ENCODE measurements at places on chromosomes 6 and 20.
A peak's percentile ranks its signal among the peaks of the same experiment; 100 is the strongest.

DNA sequence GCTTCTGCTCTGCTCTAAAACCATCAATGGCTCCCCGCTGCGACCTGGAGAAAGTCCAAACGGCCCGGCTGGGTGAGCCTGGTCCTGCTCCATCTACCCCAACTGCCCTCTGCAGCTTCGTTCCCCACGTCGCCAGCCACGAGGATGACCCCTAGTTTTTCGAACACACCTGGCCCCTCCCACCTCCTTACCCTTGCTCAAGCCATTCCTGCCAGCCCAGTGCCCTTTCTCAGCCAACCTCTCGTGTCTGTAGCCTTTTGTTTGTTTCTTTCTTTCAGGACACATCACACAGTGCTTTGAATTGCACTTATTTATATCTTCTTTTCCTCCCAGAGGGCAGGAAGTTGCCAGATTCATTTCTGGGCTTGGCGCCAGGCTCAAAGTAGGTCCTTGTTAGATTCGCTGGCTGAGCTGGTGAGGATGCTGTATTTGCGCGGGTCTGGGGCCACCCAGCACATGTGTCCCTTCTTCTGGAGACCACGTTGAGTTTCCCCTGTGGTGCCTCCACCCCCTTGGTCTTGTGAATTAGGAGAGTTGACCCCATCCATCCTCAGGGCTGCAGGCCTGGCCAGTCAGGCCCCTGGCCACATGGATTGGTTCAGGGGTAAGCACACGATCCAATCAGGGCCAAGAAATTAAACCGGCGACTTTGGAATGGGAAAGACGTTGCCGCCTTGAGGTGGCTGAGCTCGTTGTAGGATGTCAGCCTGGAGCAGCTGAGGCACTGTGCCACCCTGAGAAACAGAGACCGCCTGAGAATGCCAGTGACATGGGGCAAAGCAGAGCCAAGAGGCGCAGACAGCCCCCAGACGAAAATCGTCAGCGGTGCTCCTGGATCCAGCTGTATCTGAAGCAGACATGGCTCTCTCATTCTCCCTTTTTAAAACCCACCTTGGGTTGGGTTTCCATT, 156.0 kb downstream of the CEBPB start:
- DNase-seq, result peak; percentile 80

DNA sequence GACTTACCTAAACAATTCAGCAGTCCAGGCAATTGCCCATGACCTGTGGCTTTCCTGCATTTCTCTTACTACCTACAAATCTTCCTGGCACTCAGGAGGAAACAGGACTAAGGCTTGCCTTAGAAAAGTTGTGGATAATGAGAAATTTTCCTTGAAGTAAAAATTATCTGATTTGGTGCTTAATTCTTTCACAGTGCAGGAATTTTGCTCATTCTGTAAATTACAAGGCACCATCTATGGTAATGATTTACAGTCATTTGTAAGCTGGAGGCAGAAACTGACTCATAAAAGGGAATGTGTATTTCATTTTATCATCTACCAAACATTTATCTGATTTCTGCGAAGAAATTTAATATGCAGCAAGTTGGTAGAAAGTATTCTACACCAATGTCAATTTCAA, 211.5 kb upstream of the FKBP1C start:
- DNase-seq, result no peak

DNA sequence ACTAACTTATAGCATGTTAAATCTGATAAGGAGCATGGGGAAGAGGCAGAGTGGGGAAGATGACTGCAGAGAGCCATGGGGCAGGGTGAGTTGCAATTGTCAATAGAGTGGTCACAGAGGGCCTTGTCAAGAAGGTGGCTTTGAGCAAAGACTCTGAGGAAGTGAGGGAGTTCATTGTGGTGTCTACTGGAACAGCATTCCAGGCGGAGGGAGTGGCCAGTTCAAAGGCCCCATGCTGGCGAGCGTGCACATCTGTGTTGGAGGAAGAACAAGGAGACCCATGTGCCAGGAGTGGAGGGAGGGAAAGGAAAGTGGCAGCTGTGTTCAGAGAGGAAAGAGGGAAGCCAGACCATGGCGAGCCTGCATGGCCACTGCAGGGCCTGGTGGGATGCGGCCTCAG, 15.8 kb upstream of the GPR6 start:
- DNase-seq, result no peak

DNA sequence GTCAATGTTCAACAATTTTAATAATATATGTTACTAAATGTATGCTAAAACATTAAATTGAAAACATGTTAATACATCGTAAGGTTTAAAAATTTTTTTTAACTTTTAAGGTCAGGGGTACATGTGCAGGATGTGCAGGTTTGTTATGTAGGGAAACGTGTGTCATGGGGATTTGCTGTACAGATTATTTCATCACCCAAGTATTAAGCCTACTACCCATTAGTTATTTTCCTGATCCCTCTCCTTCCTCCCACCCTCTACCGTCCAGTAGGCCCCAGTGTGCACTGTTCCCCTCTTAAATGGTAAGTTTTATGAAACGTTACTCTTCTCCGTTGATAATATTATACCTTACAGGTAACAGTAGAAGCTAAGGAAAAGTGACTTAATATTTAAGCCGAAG, 15.8 kb downstream of the PDE7B start:
- DNase-seq, result no peak

DNA sequence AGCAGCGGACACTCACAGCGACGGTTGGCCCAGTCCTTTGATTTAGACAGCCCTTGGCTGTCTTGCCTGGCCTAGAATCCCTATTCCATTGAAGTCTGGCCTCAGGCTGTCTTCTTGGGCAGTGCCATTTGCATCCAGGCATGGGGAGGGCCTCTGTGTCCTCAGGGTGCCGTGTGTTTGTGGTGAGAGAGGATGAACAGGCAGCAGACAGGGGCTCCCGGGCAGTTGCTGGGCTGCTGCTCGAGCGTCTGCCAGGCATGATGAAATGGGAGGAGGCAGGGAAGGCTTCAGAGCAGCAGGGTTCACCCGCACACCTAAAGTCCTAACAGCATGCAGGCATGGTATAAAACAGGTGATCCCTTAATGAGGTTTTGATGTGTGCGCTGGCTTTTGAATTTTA, 126.9 kb downstream of the SOBP start:
- no peak for DNase-seq

DNA sequence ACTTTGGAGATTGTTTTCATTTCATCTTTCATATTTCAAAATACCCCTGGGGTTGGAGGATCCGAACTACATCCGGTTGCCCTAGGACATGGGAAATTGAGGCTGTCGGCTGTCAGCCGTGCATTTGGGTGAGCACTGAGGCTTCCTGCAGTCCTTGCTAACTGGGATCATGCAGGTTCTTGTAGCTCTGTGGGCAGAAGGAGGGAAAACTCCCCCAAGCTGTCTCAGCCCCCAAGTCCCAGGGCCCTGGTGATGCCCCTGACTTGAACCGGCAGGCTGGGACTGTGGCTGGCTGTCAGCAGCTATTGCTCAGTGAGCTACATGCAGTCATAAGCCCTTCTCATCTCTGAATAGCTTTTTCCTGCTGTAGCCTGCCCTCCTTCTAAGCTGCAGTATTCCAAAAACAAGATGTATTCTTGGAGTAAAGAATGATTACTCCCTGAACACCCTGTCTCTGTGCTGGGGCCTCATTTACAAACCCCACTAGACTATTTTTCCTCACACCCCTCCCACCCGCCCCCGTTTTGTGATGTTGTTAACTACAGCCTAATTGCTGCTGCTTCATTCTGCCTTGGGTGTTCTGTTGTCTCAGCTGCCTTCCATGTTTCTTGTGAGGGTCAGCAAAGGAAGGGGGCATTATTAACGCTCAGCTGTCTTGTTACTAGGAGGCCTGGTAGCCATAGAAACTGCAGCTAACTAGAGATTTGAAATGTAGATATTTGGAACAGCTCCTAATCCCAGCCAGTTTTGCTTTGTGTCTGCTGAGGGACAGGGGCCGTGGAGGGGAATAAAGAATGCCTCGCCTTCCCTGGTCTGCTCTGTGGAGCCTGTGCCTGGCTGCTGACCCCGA, 18.1 kb downstream of the MTRES1 start:
- DNase-seq, result no peak

GRCh38 chr20:4082406-4083097, 67.2 kb upstream of the RNF24 start:
- DNase-seq, result no peak

DNA sequence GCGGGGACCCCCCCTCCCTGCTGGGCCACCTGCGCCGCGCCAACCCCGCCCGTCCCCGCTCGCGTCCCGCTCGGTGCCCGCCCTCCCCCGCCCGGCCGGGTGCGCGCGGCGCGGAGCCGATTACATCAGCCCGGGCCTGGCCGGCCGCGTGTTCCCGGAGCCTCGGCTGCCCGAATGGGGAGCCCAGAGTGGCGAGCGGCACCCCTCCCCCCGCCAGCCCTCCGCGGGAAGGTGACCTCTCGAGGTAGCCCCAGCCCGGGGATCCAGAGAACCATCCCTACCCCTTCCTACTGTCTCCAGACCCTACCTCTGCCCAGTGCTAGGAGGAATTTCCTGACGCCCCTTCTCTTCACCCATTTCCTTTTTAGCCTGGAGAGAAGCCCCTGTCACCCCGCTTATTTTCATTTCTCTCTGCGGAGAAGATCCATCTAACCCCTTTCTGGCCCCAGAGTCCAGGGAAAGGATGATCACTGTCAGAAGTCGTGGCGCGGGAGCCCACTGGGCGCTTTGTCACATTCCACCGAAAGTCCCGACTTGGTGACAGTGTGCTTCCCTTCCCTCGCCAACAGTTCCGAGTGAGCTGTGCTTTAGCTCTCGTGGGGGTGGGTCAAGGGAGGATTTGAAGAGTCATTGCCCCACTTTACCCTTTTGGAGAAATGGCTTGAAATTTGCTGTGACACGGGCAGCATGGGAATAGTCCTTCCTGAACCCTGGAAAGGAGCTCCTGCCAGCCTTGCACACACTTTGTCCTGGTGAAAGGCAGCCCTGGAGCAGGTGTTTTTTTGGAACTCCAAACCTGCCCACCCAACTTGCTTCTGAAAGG, 2.1 kb downstream of the VEGFA start:
- peak; percentile 42 for DNase-seq

DNA sequence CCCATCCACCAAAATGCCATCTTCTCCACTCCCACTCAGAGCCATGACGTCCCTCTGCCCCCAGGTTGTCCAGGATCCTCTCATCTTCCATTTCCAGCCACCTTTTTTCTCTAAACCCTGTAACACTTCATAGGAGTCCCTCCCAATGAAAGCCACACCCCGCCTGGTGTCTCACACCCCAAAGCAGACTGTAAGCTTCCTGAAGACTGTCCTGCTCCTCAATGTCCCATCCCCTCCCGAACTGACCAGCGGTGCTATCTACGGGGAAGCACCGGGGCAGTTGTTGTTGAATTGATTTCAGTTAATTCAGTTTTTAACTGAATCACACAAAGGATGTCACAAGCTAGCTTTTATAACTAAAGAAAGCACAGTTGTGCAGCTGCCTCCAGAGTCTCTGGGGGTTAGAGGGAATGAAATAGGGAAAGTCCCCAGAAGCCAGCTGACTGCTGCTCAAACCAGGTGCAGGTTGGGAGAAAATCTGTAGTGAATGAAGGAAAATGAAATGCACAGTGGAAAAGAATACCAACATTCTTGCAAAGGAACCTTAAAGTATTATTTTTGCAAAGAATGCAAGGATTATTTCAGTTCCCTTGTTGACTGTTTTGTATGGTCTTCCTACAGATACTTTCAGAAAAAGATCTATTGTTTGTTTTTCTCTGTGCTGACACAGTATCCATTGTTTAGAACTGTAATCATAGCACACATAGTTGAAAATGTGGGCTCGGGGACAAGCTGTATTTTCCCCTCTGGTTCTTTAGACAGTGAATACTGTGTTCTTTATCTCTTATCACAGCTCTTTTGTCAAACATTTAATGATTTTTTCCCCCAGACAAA, 222.6 kb upstream of the QKI start:
- no peak for DNase-seq

GRCh38 chr20:63022501-63022900, 15.7 kb upstream of the BHLHE23 start:
- DNase-seq, result no peak

GRCh38 chr6:13766201-13766634, 48.1 kb downstream of the MCUR1 start:
- DNase-seq, result peak; percentile 49

DNA sequence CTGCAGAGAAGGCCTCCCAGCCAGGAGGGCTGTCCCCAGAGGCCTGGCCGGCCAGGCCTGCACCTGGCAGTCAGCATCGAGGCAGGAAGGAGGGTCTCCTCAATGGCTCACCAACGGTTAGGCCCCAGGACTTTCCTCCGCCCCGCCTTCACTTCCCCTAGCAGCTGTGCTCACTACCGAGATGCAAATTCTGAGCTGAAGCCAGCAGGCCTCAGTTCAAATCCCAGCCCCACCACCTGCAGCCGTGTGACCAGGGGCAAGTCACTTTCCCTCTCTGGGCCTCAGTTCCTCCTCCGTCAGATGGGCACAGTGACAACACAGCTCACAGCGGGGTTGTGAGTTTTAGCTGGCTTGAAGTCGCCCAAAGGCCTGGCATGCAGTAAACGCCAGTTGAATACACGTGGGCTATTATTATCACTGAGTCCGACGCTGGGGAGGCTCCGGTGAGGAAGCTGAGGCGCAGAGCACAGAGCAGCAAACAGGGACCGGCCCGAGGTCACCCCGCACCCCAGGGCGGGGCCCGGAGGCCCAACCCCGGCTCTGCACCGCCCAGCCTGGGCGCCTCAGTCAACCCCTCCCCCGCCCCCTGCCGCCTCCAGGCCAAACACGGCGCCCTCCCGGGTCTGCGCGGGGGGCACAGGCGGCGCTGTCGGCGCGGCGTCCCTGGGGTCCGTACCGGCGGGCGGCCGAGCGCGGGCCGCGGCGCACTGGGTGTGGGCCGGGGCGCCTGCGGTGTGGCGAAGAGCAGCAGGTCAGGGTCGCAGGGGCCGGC, 671 bp downstream of the E2F1 start:
- DNase-seq, result no peak

- DNase-seq, result no peak
These were observed 23.6 kb downstream of the DTD1 start for GRCh38 chr20:18611492-18611891.

DNA sequence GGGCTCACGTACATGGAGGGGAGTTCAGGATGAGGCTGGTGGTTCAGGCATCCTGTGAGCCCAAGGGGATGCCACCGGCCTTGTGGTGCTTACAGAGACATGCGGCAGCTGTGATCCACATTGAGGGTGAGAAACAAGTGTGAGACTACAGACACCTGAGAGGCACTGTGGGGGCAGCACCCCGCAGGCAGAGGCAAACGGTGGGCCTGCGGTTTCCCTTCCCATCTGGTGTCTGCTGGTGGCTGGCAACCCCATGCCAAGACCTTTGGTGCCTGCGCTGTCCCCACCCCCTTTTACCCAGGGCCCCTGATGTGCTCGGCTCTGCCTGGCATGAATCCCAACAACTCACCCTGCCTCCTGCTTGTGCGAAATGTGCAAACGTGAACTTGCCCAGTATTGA, 42.0 kb downstream of the ERMARD start:
- no peak for DNase-seq

DNA sequence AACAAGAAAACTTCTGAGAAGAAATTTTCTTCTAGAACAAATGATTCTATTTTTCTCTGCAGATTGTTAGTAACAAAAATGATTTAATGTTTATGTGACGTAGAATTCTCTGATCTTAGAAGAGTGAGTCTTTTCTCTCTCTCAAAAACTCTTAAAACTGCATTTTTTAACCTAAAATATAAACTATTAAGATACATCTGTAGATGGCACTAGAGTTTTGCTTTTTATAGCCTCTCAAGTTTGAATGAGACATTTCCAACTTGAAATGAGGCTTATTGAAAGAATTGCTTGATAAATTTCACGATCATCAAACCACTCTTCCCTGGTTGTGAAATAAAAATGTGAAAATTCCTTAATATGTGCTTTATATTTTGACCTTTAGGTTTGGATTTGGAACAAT, 53.8 kb downstream of the PHF3 start:
- no peak for DNase-seq

- no peak for DNase-seq
These were observed 116.6 kb upstream of the PROKR2 start for GRCh38 chr20:5433352-5433751.
